ENCODE measurements at places on chromosomes 11 and 22. TPM values are rescaled to one million over a fixed set of nuclear protein-coding genes. Genes with fewer than 3 reads are reported as not detected.
A peak's percentile ranks its signal among the peaks of the same experiment; 100 is the strongest.

- H3K4me3 ChIP-seq, result no peak overlapping the region
- H3K27ac ChIP-seq, result no peak overlapping the region
- peaks cover 22% of the 10 kb centered on the region for H3K27me3 ChIP-seq
- no peaks in the 10 kb centered on the region for H3K4me1 ChIP-seq
- DNase-seq, result no peak
- H3K36me3 ChIP-seq, result no peaks in the 10 kb centered on the region
Observed at GRCh38 chr22:49746065-49746464, 81.6 kb downstream of the BRD1 start.

GRCh38 chr11:14237444-14237961 is 121.5 kb downstream of the RRAS2 start:
- no peaks in the 10 kb centered on the region for H3K4me1 ChIP-seq
- H3K27ac ChIP-seq, result no peak overlapping the region
- H3K4me3 ChIP-seq, result no peak overlapping the region
- no peaks in the 10 kb centered on the region for H3K27me3 ChIP-seq

CSNK2A3 gene
- 0.93 TPM for total RNA-seq

GRCh38 chr22:37442537-37442936 is 15.3 kb upstream of the ELFN2 start:
- DNase-seq, result no peak
- H3K27me3 ChIP-seq, result no peaks in the 10 kb centered on the region
- H3K4me1 ChIP-seq, result no peaks in the 10 kb centered on the region

MFNG gene
- 292 TPM for total RNA-seq

GRCh38 chr11:67022961-67023956 is at the start of gene SYT12:
SYT12 (plus strand) TSS chr11:67023134; CDS start chr11:67030145, 7,011 bp downstream.
- no peaks in the 10 kb centered on the region for H3K36me3 ChIP-seq
- H3K27me3 ChIP-seq, result peaks cover 6% of the 10 kb centered on the region
- peak within 1 kb of the TSS; percentile 34 for H3K4me3 ChIP-seq
- H3K4me1 ChIP-seq, result peaks cover 13% of the 10 kb centered on the region
- no peak within 1 kb of the TSS for H3K27ac ChIP-seq
- no peak for DNase-seq

- peaks cover 12% of the 10 kb centered on the region for H3K36me3 ChIP-seq
- no peak overlapping the region for H3K27ac ChIP-seq
Observed at GRCh38 chr22:37777122-37777687, 30.5 kb upstream of the GCAT start.

ZC3H12C gene
- 0.16 TPM for total RNA-seq

GRCh38 chr11:12117611-12118010 is 7.2 kb downstream of the MICAL2 start:
- no peak for DNase-seq
- peaks cover 7% of the 10 kb centered on the region for H3K27me3 ChIP-seq
- no peaks in the 10 kb centered on the region for H3K36me3 ChIP-seq

DNA sequence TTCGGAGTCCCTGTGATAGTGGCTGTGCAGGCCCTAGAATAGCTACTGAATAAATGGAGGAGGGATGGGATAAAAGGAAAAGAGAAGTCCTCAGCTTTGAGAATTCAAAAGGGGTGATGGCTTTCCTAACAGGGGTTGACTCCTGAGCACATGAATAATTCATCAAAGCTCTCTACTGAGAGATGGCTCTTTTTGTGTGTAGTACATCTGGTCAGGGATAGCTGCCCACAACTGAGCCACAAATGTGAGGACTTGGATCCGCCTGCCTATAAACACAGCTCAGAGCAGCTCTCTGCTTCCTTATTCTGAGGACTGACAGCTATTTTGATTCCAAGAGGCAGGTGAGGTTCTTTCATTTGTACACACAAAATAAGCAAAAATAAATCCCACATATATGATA is 82.3 kb downstream of the USP35 start:
- no peak for DNase-seq
- H3K36me3 ChIP-seq, result no peaks in the 10 kb centered on the region
- no peaks in the 10 kb centered on the region for H3K27me3 ChIP-seq
- H3K27ac ChIP-seq, result no peak overlapping the region
- no peak overlapping the region for H3K4me3 ChIP-seq

DNA sequence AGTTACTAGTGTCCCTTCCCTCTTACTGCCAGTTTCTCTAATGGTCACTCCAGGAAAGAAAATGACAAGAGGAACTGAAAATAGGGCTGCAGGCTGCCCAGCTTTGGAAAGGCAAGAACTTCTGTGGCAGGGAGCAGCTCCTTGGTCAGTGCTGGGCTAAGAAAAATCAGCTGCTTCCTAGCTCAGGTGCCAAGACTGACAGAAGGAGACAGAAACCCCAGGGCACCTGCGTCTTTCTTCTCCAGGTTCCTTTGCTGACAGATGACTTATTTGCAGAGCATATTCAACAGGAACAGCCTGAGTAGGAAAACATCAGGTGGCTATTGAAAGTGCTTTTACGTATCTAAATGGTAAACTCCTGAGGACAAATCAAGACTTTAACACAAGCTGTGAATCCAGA is 25.4 kb downstream of the MAML2 start:
- DNase-seq, result no peak
- H3K4me3 ChIP-seq, result no peak overlapping the region
- no peak overlapping the region for H3K27ac ChIP-seq
- no peaks in the 10 kb centered on the region for H3K36me3 ChIP-seq

FIBIN gene
- not detected for total RNA-seq

DNA sequence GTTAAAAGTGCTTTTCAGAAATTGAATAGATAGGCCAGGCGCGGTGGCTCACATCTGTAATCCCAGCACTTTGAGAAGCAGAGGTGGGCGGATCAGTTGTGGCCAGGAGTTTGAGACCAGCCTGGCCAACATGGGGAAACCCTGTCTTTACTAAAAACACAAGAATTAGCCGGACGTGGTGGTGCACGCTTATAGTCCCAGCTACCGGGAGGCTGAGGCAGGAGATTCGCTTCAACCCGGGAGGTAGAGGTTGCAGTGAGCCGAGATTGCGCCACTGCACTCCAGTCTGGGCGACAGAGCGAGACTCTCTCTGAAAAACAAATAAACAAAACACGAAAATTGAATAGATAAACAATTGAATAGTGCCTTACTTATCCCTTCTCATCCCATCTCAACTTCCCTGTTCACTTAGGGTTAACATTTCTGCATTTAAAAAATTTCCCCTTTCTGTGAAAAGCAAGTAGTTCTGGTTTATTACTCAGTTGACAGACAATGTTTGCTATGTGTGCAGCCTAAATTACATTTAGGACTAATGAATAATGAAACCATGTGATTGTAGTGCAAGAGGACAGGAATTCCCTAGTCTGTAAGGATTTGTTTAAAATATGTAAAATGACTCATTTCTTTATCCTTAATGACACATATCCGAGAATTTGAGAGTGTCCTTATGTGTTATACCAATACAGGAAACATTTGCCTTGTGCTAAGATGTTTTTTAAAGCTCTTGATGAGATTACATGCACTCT is 6.0 kb downstream of the RNF169 start:
- DNase-seq, result no peak
- H3K27me3 ChIP-seq, result no peaks in the 10 kb centered on the region
- H3K36me3 ChIP-seq, result no peaks in the 10 kb centered on the region
- peaks cover 10% of the 10 kb centered on the region for H3K4me1 ChIP-seq
- H3K27ac ChIP-seq, result no peak overlapping the region
- H3K4me3 ChIP-seq, result no peak overlapping the region

DNA sequence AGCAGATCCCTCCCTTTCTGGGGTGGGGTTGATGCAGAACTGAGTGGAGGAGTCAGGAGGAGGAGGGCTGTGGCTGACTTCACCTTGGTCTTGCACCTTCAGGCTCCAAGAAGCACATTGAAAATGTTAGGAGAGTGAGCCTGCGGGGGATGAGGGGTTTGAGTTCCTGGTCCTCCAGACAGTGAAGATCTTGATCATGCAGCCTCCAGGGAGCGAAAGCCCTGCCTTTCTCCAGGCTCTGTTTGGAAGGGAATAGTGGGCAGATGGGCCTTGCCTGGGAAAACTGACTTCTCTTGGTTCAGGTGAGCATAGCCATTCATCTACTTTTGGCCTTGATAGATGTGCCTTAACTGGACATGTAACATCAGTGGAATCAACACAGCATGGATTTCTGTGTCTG is 267.6 kb upstream of the B3GAT1 start:
- H3K27me3 ChIP-seq, result no peaks in the 10 kb centered on the region
- no peaks in the 10 kb centered on the region for H3K4me1 ChIP-seq
- no peak overlapping the region for H3K4me3 ChIP-seq
- H3K27ac ChIP-seq, result no peak overlapping the region

- DNase-seq, result no peak
- H3K36me3 ChIP-seq, result no peaks in the 10 kb centered on the region
- no peaks in the 10 kb centered on the region for H3K4me1 ChIP-seq
- no peak overlapping the region for H3K27ac ChIP-seq
Observed at GRCh38 chr22:25650833-25651232, 86.4 kb downstream of the GRK3 start.

DNA sequence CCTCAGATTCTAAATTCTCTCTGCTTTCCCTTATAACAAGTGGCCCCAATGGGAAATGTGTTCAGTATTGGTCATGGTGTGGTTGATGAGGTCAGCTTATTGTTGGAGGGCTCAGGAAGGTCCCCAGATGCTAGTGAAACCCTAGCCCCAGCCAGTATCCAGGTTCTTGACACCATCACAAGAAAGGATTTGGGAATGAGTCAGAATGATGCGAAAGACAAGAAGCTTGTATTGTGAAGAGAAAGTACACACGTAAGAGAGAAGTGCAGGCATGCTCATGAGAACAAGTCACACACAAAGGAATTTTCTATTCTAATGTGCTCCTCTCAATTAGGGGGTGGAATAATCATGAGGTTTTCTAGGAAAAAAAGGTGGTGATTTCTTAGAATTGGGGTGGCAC is 34.9 kb upstream of the TRPC6 start:
- DNase-seq, result no peak
- no peaks in the 10 kb centered on the region for H3K27me3 ChIP-seq
- H3K4me3 ChIP-seq, result no peak overlapping the region
- no peak overlapping the region for H3K27ac ChIP-seq

PAAF1 gene
- total RNA-seq, result 14.7 TPM

GRCh38 chr11:88012456-88012855 is 162.8 kb downstream of the RAB38 start:
- no peaks in the 10 kb centered on the region for H3K4me1 ChIP-seq
- no peak for DNase-seq
- no peaks in the 10 kb centered on the region for H3K36me3 ChIP-seq
- no peaks in the 10 kb centered on the region for H3K27me3 ChIP-seq
- no peak overlapping the region for H3K4me3 ChIP-seq
- H3K27ac ChIP-seq, result no peak overlapping the region

GRCh38 chr11:94315664-94316063 is 11.3 kb downstream of the IZUMO1R start:
- no peaks in the 10 kb centered on the region for H3K4me1 ChIP-seq
- H3K36me3 ChIP-seq, result no peaks in the 10 kb centered on the region
- DNase-seq, result no peak
- no peak overlapping the region for H3K27ac ChIP-seq

GRCh38 chr11:122077459-122077858 is 38.6 kb downstream of the BLID start:
- no peaks in the 10 kb centered on the region for H3K36me3 ChIP-seq
- no peak for DNase-seq
- H3K4me3 ChIP-seq, result no peak overlapping the region
- H3K4me1 ChIP-seq, result no peaks in the 10 kb centered on the region
- no peaks in the 10 kb centered on the region for H3K27me3 ChIP-seq

DNA sequence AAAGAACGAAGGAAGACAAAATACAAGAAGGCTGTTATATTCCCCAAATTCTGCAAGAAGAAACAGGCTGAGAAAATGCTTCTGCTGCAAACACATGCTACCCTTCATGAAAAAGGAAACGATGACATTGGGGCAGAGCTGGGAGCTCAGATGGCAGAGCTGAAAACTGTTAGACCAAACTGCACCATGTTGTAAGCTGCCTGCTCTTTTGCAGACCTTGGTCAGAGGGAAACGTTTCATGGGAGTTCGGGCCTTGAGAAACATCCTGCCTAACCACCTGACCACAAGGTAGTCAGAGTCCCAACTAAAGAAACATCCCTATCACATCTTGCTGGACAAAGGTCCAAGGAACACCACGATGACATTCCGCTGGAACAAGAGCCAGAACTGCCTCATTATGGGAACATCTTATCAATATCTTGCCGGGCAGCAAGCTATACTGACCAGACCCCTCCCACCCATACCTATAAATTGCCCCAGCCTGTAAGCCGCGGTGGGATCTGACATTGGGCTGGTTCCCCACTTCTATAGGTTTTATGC is 110.7 kb upstream of the CTSC start:
- no peaks in the 10 kb centered on the region for H3K36me3 ChIP-seq
- H3K27ac ChIP-seq, result no peak overlapping the region
- H3K27me3 ChIP-seq, result no peaks in the 10 kb centered on the region
- H3K4me3 ChIP-seq, result no peak overlapping the region
- no peaks in the 10 kb centered on the region for H3K4me1 ChIP-seq

ANKK1 gene
- 4.6 TPM for total RNA-seq

GRCh38 chr11:12372111-12372510 is 5.3 kb upstream of the PARVA start:
- no peak overlapping the region for H3K4me3 ChIP-seq
- DNase-seq, result no peak
- H3K36me3 ChIP-seq, result no peaks in the 10 kb centered on the region

- H3K4me1 ChIP-seq, result no peaks in the 10 kb centered on the region
- no peak for DNase-seq
- H3K4me3 ChIP-seq, result no peak overlapping the region
- no peaks in the 10 kb centered on the region for H3K36me3 ChIP-seq
- H3K27ac ChIP-seq, result no peak overlapping the region
Observed at GRCh38 chr11:5007561-5007960, 12.9 kb downstream of the OR51L1 start.

- H3K4me1 ChIP-seq, result peaks cover 19% of the 10 kb centered on the region
- H3K27ac ChIP-seq, result peak overlapping the region; percentile 96
- DNase-seq, result peak; percentile 3
- H3K36me3 ChIP-seq, result no peaks in the 10 kb centered on the region
- no peaks in the 10 kb centered on the region for H3K27me3 ChIP-seq
- peak overlapping the region; percentile 89 for H3K4me3 ChIP-seq
Observed at GRCh38 chr11:33258631-33259205, 1.5 kb downstream of the HIPK3 start.
